ENCODE measurements at places on chromosomes 16 and 17.

DNA sequence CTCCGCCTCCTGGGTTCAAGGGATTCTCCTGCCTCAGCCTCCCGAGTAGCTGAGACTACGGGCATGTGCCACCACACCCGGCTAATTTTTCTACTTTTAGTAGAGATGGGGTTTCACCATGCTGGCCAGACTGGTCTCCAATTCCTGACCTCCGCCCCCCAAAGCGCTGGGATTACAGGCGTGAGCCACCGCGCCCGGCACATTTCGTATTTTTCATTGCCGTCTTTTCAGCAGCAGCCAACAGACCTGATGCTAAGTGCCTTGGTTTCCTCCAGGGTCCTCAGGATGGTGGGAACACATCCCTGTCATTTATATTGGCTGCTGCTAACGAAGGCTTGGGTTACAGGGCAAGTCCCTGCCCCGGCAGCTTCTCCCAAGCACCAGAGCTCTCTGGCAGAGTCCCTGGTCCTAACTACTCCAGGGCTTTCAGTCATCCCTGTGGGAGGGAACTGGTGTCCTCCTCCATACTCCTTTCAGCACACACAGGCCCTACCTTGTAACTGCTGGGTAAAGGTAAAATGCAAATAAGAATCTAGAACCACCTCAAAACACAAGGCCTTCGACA lies 1.5 kb upstream of the RNF157 start:
- DNase-seq = no peak

- DNase-seq = peak; percentile 35
Observed at GRCh38 chr17:82240506-82241182, 11.8 kb downstream of the SLC16A3 start.

DNA sequence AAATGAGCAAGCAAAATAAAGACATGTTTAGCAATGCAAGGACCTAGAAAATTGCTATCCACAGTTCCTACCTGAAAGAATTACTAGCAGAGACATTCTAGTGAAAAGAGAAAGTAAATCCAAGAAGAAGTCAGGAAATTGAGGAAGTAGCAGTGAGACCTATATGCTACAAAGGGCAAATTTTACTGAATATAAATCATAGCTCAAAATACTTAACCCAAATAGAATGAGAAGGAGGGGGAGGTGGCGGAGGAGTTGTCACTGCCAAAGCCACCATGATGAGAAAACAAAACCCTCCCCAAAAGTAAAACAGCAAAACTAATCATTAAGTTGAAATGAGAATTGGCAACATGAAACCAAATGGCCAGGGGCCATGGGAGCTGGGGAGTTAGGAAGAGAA lies 39.3 kb downstream of the PITPNM3 start:
- no peak for DNase-seq

DNA sequence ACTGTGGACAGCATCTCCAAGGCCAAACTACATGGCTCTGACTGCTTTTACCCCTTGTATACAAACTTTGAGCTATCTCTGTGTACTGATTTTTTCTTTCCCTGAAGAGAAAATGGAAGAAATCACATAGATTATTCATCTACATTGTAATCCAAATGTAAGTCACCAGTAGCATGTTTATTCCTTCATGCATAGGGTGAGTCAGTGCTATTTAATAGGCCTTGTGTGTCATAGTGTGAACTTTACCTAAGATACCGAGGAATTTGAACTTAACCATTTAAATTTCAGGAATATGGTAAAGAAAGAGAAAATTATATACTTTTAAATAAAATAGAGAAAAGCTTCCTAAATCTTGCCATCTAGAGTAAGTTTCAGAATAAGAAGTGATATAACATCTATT lies 16.5 kb downstream of the PHKB start:
- DNase-seq = no peak

DNA sequence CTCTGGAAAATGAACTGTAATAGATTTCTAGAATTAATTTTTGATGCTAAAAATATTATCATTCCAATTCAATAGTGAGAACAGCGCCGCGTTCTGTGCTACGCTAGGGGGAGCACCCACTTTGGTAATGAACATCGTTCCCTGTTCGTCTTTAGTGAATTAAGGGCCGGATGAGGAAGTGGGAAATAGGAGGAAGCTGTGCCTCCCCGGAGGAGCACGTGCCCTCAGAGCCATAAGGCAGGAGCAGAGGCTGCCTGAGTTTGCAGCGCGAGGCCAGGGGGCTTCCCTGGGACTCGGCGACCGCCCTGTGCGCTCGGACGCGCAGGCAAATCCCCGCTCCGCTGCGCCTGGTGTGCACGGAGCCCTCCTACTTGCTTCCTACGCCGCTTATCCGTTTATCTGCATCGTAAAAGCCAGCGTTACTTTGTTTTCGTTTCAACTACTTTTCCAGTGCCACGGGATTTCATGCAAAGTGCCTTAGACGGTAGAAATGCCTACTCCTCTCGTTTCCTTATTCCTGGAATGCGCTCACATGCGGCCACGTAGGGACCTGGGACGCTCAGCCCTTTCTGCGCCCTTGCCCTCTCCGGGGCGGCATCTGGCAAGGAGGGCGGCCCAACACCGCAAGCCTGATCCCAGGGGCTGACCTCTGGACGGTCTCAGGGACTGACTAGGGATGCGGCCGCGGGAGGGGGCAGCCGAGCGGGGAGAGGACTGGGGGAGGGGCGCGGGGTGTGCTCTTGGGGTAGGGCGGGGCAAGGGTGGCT lies 76.4 kb downstream of the KCNJ12 start:
- DNase-seq = peak; percentile 9

DNA sequence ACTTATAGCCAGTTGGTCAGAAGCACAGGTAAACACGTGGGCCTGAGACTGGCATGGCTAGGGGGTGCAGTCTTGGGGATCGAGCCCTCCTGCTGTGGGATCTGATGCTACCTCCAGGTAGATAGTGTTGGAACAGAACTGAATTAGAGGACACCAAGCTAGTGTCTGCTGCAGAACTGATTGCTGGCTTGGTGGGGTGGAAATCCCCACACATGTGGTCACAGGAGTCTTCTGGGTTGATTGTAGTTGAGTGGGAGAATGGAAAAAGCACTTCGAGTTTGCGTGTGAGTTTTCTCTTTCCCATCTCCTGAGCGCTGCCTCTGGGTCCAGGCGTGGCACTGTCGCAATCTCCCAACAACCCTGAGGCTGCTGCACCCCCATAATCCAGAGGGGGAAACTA lies 8.0 kb upstream of the SPATA32 start:
- no peak for DNase-seq

GRCh38 chr17:50102164-50102991 lies 7.2 kb downstream of the PDK2 start:
- DNase-seq = no peak

- DNase-seq = no peak
Observed at GRCh38 chr17:3693829-3694231, 2.1 kb downstream of the P2RX5 start.

DNA sequence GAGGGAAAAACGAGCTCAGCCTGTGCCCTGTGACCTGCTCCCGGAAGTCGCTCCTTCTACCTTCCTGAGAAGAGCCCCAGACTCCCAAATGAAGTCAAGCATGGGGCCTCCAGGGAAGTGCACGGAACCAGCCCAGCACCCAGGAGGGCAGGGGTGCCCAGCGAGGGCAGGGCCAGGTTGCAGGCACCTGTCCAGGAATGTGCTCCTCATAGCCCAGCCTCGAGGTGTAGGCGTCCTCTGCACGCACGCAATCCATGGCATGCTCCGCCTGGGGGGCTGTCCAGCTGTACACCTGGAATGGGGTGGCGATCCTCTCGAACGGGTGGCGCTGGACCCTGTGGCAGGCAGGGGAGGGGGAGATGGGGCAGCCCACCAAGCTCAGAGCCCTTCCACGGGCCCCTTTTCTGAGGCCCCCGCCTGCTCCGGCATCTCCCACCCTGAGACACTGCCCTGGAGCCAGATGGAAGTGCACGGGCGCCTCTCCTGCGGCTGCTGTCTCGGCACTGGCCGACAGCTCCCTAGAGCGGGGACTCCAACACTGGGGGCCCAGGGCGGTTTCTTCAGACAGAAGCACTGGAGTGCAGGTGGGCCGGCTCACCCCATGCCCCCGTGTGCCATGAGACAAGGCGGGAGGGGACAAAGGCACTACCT lies 10.9 kb downstream of the CLUH start:
- DNase-seq = no peak

GRCh38 chr17:73208139-73208827 lies 15.4 kb downstream of the COG1 start:
- DNase-seq = no peak

DNA sequence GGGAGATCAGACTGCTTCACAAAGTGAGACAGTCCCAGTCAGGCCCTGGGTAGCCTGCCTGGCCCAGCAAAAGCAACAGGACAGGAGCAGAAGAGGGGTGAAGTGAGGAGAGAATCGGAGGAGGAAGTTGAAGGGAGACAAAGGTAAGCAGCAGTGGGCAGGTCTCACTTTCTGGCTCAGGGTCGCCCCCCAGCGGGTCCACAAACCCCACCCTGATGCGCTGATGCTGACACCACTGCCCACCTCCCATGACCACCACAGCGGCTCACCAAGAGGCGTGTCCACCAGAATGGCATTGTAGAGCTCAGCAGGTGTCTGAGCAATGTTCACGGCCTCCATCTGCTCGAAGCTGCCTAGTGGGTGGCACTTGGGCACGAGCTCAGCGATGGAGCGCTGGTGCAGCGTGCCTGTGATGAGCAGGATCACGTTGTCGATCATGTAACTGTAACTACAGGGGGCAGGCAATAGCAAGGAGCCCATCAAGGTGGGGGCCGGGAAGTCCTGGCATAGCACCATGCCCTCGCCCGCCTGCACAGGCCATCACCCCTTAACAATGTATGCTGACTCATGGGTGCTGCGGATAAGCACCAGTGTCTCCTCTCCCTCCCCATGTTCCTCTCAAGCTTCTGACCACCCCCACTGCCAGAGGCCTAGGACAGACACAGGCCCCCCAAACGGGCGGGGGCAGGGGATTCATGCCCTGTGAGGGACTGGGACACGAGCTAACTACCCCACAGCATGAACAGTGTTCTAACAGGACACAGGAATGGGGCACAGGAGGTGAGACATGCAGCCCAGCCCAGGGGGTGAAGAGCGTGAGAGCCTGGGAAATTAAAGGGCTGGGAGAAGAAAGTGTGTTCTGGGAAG lies 13.6 kb downstream of the HSD11B2 start:
- no peak for DNase-seq

DNA sequence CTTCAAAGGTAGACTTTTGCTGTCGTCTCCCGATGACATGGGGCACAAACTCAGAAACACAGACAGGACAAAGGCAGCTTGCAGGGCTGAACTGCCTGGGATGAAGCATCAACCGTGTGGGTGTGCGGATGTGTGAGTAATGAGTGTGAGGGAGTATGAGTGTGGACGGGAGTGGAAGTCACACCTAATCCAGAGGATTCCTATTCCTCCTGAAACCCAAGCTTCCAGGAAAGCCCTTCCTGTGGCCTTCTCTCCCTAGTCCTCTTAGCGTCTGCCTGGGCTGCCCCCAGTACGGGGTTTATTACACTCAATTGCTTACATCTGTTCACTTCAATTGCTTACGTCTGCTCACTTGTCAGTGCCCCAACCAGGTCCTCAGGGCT lies 2.3 kb upstream of the IL4R start:
- DNase-seq = no peak

DNA sequence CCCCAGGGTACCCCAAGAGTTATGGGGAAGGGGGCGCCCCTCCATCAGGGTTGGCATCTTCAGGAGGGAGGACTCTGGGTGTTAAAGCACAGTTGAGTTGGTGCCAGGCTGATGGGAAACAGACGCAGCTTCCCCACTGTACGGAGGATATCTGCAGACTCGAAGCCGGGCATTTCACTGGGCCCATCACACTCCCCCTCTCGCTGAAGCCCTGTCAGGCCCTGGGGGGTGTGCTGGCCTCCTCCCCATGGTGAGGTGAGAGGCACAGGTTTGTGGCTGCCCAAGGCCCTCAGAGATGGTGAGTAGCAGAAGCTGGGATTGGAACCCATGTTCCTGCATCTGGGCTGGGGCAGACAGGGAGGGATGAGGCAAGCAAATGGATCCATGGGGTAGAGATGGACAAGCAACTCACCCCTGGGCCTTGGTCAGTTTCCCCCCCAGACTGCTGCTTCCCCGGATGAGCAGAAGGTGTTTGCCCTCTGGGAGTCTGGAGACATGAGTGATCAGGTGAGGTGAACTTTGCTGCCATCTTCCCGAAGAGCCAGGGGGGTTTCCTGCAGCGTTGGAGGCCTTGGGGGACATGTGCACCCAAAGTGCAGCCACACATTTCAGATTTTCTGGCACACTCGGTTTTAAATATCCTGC lies 31.0 kb downstream of the POLR3E start:
- no peak for DNase-seq

GRCh38 chr17:68807998-68808772 lies 147.0 kb downstream of the ABCA8 start:
- DNase-seq = no peak

DNA sequence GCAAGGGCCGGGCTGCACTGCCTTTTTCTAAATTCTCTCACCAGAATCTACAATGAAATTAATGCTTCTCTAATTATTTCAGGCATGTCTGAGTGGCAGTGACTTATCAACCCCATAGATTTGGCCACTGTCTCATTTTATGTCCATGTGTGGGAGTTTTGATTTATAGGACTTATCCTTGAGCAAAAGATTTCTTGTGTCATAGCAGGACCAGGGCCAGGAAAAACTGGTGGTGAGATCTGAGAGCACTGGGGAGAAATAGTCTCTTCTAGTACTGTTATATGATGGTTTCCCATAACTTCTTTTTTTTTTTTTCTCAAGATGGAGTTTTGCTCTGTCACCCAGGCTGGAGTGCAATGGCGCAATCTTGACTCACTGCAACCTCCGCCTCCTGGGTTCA lies 1.5 kb upstream of the KRT23 start:
- DNase-seq = no peak

DNA sequence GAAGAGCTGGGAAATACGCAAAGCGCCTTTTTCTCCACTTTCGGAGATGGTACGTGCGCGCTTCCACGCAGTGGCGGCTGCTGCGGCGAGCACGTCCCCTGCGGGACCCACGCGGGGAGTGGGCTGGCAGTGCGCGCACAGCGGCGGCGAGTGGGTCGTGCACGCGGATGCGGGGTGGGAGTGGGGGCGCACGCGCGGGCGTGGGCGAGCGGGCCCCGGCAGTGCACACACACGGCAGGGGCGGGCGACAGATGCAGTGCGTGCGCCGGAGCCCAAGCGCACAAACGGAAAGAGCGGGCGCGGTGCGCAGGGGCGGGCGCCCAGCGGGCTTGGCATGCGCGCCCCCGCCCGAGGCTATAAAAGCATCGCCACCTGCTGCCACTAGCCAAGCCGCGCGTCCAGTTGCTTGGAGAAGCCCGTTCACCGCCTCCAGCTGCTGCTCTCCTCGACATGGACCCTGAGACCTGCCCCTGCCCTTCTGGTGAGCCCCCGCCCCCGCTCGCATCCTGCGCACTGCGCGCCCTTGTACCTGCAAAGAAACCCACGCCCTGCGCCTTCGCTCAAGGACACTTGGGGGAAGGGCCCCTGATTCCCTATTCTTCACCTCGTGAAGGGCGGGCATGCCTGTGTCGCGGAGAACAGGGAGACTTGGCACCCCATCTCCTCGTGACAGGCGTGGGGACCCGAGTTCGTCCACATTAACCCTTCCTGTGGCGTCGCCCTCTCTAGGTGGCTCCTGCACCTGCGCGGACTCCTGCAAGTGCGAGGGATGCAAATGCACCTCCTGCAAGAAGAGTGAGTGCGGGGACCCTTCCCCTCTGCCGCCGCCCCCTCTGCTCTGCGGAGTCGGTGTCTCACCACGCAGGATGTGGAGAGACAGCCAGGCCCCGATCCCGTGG lies at the start of gene MT3:
MT3 (plus strand) TSS at position 388 of the 899 bp plus-strand sequence; CDS start at position 451, 63 bp downstream.
- peak; percentile 51 for DNase-seq

All from CD4-positive, alpha-beta T cell (primary cell).